Stimulated activated CD8-positive, alpha-beta memory T cell treated with anti-CD3 and anti-CD28 coated beads, Interleukin-4, amount 100 ng/mL, for 1 hour (primary cell): ENCODE measurements at places on chromosomes 1 and 21.

DNA sequence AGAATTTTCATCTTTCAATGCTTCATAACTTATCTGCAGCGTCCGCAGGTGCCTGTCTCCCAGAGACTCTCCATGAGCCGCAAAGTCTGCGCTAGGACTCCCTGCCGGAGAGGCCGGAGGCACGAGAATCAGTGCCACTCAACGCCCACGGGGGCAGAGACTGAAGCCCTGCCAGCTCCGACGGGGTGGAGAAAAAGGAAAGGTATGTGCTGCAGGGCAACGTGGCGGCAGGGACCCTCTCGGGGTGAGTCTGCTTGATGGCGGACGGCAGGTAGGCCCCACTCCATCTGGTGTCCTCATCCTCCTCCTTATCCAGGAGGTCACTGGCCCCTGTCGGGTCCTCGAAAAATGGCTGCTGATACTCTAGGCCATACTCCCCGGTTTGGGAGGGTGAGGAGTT is 21.9 kb upstream of the MRPS14 start:
- no peak for DNase-seq

DNA sequence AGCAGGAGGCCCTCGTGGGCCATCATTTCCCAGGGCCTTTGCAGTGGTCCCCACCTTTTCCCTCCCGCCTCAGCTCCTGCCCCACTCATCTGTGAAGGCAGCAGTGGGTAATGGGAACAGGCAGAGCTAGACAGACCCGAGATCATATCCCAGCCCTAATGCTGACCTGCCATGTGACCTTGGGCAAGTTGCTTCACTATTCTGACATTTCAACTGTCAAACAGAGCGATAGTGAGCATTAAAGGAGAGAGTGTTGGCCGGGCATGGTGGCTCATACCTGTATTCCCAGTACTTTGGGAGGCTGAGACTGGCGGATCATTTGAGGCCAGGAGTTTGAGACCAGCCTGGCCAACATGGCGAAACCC is 51.7 kb downstream of the RPS6KA1 start:
- no peak for DNase-seq

DNA sequence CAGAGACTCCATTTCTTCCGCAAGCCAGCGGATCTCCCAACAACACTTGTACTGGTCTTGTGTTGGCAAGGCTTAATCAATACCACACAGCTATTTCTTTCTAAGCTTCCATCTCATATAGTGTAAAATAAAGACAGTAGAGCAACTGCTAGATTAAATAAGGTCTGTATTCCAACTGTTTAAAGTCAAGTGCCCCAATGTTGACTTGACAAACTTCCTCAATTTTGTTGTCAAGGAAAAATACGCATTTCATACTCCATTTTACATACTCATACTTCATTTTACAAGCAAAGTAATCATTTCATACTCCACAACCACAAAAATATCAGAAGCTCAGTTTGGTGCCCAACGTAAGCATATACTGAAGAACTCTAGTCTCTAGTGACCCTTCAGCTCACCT is 143.0 kb downstream of the RERE start:
- no peak for DNase-seq

DNA sequence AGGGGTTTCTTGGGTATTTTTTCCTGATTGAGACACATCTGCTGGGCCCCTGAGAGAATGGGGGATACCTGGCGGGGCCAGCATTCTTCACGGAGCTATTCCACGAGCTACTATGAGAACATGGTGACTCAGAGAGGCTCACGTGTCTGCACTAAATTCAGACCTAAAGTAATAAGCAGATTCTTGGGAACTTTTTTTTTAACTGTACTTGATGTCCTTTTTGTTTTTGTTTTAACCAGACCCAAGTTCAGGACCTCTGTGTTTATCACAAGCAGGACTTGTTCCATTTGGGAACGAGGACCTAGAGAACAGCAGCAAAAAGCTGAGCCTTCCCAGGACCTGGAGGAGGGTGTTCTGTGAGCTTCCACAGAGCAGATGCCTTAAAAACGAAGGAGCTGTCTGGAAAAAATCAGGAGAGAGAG is 44.0 kb downstream of the EVA1C start:
- no peak for DNase-seq

DNA sequence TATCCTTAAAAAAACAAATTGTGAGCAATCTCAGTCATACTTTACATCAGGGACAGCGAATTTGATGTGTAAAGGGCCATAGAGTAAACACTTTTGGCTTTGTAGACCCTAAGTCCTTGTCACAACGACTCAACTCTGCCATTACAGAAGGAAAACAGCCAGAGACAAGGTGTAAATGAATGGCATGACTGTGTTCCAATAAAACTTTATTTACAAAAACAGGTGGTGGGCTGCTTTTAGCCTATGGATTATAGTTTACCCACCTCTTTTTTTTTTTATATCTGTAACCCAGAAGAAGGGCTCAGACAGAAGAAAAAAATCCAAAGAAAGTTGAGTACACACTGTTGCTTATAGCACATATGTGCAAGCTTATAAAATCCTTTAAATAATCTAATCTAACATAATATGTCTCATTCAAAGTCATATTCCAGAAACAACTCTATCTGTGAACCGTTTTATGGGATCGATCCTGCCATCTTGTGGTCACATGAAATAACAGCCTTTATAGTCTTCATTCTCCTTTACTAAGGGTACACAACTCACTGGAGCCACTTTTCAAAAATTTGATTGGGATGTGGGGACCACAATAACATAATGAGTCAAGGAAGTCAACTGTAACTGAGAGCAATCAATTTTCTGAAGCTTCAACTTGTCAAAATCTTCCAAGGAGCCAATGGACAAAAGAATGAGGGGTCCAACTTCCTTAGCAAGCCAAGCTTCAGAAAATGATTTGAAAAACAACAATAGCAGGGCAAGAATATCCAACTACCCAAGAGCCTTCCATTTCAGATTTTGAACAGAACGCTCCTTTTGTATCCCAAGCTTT is 142.2 kb upstream of the KRTAP19-8 start:
- no peak for DNase-seq

GRCh38 chr21:45966791-45967394 is 14.7 kb upstream of the COL6A1 start:
- DNase-seq = no peak

DNA sequence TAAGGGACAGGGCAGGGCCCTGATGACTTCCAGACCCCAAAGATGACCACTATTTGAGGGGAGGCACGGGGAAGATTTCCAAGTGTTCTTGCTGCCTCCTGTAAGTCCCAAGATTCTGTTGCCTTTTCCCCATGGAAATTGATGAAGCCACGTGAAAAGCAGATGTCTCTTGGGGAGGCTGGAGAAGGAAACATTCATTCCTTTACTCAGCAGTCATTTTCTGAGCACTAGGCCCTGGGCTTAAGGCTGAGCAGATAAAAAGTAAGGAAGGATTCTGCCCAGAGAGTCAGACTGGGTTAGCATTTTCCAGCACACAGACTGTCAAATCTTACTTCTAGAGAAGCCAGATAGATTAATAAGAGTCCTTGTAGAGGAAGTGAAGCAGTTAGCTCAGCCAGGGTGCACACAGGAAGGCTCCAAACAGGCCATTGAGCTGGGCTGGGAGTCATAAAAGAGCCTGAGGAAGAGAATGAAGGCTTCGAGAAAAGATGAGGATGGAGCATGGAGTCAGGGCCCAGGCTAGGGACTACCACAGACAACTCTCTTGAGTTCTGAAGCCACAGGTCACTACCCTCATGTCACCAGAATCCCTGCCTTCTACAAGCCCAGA is 10.1 kb downstream of the EXTL1 start:
- no peak for DNase-seq

GRCh38 chr1:217342105-217342504 is 288.8 kb downstream of the GPATCH2 start:
- DNase-seq = no peak

DNA sequence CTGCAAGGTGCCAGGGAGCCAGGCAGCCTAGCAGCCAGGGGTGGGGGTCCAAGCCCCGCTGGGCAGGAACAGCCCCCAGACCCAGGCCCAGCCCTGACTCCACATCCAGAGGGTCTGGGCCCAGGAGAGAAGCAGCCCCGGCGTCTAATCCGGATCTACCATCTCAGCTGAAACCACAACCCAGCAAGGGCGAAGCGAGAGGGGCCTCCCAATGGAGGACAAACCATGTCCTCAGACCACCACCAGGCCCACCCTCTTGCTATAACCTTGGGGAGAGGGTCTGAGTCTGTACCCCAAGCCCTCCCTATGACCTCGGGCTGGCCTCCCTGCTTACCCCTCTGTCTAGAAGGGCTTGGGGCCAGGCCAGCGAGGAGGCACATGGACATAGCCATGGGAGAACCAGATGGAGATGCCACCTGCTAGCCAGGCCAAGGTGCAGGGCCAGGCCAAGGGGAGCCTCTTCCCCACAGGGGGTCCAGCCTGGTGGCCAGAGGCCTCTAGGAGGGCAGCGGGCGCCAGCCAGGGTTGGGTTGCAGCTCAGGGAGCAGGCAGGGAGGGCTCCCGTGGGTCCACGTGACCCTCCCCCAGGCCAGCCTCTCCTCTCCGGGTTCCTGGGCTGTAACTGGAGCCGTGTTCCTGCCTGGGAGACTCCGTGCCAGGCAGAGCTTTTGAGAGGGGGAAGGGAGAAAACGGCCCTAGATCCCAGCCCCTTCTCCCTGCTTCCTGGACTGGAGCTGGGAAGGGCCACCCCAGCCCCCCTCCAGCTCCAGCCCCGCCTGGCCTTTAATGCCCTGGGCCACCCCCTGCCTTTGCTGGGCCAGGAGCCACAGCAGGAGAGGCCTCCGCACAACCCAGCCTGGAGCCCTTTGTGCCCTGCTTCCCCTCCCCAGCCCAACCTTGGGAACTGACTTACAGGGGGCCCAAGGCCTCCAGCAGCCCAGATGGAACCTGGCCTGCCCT is 2.5 kb downstream of the WNT9A start:
- DNase-seq = no peak

DNA sequence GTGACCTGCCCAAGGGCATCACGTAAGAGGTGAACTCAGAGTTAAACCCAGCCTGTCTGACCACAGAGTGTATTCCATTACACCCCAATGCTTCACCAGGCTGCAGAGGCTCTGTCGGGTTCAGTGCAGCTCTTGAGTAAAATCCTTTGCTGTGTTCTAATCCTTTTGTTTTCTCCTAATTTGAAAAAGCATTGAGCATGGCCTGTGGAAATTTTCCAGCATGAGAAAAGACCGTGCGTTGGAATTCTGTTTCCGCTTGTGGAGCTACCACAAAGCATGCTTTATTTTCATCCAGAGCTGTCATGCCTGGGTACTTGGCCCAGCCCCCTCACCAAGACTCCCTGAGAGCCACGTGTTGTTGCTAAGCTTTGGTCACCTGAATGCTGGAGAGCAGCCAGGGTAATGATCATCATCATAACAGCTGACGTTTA is 317.6 kb downstream of the PRDM2 start:
- DNase-seq = no peak

DNA sequence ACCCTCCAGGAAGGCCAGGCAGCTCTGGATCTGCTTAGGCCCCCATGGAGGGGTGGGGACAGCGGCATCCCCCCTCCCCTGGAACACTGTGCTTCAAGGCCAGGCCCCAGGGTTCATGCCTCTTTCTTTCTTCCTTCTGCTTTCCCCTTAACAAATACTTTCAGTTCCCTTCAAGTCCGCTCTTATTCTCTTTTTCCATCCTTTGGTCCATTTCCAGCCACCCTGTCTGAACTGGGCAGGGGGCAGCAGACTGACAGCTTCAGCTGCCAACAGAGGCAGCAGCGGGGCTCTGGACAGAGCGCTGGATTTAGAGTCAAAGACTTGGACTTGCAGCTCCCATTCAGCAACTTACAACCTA is 1.1 kb upstream of the CD244 start:
- no peak for DNase-seq

DNA sequence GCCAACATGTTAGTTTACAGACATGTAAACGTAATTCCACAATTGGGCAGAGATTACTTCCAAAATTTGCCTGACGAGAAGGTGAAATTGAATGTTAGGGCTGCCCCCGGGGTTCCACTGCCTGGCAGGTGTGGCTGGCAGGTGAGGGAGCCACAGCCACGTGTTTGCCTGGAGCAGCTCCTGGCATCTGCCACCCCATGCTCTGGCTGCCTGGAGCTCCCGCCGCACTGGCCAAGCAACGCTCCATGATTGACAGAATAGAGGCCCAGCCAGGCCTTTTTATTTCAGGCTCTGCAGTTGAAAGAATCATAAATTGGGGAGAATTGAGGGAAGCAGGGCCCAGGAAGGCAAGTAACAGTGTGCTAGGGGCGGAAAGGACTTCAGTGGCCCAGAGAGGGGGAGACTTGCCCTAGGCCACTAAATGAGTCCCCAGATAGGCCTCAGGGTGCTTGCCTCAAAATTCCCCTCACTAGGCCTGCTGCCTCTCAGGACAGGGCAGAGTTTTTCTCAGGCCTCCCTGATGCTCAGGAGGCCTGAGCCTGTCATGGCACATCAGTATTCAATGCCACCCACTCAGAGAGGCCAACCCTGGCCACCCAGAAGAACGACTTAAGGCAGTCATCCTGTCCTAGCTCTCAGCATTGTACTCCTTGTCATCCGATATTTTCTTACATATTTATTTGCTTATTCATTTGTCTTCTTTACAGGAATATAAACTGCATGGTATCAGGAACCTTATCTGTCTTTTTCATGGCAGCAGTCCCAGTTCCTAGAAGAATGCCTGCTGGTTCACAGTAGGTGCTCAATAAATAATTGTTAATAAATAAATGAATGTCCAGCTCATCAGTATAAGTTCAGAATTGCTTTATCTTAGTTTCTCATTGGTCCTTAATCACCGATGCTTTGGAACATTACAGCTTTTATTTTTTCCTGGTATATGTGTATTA is 16.6 kb upstream of the S1PR1 start:
- DNase-seq = no peak

GRCh38 chr1:63046539-63046938 is 262.6 kb downstream of the ATG4C start:
- no peak for DNase-seq

GRCh38 chr1:25856856-25857255 is 2.4 kb downstream of the AUNIP start:
- no peak for DNase-seq

- no peak for DNase-seq
Measured at GRCh38 chr1:50857702-50858101, 102.4 kb downstream of the FAF1 start.

DNA sequence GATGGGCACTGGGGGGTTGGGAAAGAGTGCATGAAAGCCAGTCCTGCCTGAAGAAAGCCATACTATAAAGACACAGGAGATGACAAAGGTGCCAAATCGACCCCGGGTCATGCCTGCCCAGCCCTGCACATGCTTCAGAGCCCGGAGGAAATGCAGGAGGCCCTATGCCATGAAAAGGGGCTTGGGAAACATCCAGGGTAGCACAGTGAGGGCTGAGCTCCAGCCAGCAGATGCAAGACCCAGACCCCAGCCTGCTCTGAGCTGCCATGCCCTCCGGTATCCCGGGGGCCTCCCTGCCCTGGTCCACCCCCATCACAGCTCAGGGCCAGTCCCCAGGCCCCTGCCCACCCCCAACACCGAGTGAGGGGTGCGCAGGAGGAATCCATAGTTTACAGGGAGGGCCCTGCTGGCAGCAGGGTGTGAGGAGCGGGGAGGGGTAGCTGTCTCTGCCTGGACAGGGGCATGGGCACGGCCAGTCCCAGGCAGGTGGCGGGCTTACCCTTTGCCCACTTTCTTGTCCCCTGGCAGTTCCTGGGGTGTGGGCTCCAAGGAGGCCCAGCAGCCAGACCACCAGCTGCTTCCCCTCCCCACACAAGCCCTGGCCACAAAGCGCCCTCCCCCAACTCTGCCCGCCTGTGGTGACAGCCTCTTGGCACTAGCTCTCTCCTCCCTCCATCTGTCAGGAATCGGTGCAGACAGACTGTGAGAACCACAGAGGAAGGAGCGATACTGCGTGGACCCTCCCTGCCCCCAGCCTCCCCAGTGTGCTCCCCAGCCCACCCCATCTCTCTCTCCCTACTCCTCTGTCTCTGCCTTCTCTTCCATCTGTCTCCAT is 16.8 kb downstream of the LRP8 start:
- no peak for DNase-seq
